NCI-H1436 treated with DMSO at 0.1 percent for 48 hours (cell line): ENCODE measurements at places on chromosomes 2 and 18.

GRCh38 chr2:72457801-72458516, 310.3 kb upstream of the CYP26B1 start:
- no peak for DNase-seq

- no peak for DNase-seq
Measured at GRCh38 chr2:233288663-233289062, 19.0 kb upstream of the SAG start.

DNA sequence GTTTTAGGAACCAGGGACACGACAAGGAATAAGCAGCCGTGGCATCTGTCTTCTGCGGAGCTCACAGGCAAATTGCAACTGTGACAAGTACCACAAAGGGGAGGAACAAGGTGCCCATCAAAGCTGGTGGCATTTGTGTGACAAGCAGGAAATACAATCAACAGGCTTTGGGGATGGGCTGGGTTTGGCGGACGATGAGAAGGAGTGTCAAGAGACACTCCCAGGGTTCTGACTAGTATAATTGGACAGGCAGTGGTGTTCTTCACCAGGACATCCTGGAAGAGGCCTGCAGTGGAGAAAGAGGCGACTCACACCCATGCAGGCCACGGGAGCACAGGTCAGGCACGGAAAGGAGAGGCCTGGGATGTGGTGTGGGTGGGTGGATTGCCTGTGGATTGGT, 14.2 kb upstream of the SPATA3 start:
- DNase-seq: no peak

- peak; percentile 96 for DNase-seq
Measured at GRCh38 chr2:66536997-66537396, 102.1 kb downstream of the MEIS1 start.

- no peak for DNase-seq
Measured at GRCh38 chr2:197414515-197414914, 20.3 kb downstream of the SF3B1 start.

GRCh38 chr2:155733091-155733853, 599.2 kb downstream of the NR4A2 start:
- no peak for DNase-seq

DNA sequence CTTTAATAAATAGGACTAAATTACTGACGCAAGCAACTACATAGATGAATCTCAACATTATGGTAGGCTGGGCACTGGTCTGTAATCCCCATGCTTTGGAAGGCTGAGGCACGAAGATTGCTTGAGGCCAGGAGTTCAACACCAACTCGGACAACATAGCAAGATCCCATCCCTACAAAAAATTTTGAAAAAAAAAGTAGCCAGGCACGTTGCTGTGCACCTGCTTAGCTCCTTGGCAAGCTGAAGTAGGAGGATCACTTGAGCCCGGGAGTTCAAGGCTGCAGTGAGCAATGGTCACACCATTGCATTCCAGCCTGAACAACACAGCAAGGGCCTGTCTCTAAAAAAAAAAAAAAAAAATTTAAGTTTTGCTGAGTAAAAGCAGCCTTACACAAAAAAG, 43.4 kb upstream of the VIT start:
- no peak for DNase-seq

DNA sequence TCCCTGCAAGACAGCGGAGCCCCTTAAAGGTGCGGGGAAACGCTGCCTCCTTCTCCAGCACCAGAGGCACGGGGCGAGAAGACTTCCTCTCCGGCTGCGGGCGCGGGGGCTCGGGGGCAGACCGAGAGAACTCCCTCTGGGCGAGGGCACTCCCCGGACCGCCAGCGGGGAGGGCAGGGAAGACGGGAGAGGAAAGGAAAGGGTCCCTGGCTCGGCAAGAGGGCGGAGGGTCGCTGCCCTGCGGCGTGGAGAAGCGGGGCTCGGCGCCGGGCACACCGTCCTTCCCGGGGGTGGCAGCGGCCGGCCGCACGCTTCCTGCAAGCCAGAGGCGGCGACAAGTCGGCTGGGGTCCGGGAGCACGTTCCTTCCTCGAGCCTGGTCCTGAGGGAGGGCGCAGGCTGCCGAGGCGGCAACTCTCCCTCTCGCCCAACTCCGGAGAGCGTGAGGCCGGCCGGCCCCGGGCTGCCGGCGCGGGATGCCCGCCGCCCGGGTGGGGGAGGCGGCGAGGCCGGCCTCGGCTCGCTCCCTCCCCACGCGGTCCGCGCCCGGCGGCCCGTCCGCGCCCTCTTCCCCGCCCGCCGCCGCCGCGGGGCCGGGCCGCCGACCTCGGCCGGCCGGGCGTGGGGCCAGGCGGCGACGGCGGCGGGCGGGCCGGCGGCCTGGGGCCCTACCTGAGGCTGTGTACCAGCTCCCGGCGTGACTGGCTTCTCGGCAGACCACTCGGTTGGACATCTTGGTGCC, 1.1 kb downstream of the MEMO1 start:
- no peak for DNase-seq

GRCh38 chr2:63051795-63052333, 1.2 kb downstream of the OTX1 start:
- no peak for DNase-seq

DNA sequence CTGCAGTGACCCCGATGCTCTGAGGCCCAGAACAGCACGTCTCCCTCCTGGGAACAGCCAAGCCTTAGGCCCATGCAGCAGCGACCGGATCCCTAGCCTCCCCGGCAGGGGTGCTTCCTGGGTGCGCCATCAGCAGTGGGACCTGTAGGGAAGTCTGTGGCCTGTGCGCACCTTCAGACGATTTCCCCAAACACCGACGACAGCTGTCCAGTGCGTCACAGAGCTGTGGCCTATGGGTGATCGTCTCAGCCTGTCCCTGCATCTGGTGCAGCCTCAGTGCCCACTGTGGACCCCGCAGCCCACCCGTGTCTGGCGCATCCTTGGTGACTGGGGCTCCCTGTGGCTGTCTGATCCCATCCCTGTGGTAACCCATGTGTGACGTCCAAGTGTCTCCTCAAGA, 9.0 kb downstream of the GPC1 start:
- DNase-seq: no peak

DNA sequence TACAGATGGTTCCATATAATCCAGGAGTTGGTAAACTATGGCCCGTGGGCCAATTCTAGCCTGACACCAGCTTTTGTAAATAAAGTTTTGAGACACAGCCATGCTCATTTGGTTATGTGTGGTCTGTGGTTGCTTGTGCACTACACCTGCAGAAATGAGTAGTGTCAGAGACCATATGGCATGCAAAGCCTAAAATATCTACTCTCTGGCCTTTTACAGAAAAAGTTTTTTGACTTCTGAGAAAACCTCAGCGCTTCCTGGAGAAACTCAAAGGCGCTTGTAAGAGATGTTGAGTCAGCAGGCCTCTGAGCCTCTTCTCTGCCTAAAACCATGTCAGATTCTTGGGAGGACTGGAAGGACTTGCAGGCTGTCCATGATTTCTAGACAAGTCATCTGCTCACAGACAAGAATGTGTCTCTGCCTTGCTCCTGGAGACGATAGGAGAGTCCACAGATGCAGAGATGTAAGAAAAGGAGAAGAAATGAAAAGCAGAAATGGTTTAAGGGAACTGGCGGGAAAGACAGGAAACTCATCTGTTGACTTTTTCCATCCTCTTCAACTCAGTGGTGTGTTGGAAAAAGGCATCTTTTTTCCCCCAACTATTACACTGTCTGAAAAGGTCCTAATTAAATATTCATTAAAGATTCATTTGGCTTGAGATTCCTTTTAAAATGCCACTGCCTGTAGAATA, 5.2 kb downstream of the TTC39C start:
- DNase-seq: no peak

DNA sequence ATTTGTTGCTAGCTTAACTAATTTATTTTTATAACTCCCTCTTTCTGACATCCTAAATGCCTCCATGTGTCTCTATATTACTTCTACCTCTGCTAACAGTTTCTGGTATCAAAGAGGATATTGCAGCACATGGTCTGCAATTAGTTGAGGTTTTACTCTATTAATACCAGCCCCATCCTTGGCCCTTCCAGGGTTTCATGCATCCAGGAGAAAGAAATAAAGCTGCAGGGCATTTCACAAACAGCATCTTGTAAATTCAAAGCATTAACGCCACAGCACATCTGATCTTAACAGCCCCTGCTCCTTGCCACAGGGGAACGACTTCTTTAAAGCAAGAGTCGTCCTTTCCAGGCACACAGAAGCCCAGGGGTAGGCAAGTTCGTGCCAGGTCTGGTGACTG, 258.9 kb downstream of the ICOS start:
- no peak for DNase-seq

DNA sequence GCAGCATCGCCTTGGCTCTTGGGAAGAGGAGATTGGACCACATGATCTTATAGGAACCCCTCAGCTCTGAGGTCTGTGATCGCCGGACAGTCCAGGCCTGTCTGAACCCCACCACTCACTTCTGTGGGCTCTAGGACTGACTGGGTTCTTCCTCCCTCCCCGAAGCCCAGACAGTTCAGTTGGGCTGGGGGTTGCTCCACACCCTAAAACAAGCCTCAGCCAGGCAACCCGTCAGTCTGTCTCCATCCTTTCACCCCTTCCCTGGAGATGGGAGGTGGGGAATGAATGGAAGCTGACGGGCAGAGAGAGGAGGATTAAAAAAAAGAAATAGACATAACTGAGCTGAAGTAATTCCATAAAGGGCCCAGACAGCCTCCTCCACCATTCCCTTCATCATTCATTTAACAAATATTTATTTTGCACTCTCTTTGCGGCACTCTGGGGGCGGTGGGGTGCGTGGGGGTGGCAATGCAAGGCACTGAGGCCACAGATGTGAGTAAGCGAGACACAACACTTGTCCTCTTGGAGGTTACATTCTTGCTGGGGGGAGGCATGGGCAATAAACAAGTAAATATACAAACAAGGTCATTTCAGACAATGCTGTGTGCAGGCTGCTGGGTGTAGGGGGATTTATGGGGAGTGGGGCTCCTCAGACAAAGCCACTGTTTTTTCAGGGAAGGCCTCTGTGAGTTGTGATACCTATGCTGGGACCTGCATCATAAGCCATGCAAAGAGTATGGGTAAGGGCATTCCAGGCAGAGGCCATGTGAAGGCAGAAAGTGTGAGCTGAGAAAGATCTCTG, 12.9 kb downstream of the WNT10A start:
- no peak for DNase-seq

DNA sequence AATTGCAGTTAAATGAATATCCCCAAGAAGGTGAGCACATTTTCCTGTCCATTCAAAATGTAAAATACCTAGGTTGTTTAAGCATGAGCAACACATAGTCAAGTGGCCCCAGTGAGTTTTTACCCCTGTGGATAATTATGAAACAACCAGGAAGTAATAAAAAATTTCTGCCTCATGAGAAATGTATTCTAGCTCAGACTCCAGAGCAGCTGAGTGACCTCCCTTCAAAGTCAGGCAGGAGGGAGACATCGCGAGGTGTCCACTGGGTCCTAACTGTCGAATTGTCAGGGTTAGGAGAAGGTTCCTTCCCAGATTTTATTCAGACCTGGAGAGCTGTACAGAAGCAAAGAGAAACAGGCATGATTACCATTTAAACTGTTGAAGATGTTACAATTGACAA, 416.6 kb upstream of the SMIM21 start:
- no peak for DNase-seq

DNA sequence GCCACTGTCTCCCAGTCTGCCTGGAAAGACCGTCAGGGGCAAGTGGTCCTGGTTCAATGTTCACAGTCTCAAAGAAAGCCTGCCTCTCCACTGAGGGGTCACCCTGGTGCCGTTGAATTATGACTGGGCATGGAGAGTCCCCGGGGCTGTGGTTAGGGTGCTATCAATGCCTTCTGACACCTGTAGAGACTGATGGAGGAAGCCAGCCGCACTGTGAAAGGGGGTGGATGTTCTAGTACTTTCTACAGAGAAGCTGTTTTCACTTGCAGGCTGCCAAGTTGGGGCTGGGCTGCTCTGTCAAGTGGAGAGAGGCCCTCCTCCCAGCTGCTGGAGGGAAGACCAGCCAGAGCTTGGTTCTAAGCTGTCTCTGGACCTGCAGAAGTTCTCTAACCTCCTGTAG, 80.5 kb downstream of the BCL2L11 start:
- DNase-seq: no peak

DNA sequence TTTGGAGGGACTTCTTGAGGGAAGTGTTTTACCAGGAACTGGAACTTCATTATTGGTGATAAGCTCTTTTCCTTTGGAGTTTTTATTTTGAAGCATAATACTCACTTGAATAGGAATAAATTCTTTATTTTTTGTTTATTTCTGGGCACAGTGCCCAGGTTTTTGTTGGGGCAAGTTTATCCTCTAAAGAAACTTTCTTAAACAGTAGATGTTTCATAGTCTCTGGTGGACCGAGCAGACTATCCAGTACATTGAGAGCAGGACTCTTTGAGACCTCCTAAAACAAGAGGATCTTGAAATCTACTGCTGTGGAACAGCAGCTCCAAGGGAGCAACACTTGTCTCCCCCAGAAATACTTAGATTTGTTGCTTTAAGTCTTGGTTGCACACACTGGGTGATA, 109.4 kb downstream of the PARD3B start:
- no peak for DNase-seq

DNA sequence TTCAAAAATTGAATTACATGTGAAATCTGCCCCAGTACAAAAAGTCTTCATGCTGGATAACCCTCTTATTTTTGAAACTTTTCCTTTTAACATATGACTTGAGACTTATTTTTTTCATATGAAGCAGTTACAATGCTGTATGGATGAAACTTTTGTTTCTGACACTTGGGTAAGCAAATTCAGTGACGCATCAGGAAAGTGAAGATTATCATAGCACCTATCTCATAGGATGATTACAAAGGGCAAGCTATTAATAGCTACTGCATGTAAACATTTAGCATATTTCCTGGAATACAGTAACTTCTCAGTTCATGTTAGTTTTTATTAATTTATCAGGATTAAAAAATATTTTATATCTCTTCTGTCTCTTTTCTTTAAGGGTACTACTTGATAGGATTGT, 1109.2 kb downstream of the LRP1B start:
- DNase-seq: no peak

DNA sequence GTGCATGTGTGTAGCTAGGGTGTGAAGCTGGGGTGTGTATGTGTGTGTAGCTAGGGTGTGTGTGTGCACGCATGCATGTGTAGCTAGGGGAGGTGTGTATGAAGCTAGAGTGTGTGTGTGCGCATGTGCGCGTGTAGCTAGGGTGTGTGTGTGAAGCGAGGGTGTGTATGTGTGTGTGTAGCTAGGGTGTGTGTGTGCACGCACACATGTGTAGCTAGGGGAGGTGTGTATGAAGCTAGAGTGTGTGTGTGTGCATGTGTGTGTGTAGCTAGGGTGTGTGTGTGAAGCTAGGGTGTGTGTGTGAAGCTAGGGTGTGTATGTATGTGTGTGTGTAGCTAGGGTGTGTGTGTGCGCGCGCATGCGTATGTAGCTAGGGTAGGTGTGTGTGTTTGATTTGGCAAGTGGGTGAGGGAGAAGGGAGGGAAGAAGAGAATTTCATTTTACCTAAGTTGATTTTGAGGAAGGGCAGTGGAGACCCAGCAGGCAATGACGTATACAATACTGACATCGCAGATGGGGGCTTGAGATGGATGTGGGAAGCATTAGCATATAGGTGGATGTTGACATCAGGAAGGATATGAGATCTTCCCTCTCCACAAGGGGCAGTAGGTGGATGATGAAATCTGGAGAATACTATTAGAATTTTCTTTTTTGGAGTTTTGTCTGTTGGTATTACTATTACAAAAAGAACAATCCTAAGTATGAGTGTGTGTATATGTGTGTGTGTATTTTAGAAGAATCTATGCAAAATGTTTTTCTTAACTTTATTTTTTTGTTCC, 70.7 kb downstream of the PRELID3A start:
- no peak for DNase-seq
